Upper lobe of right lung (tissue), 1 donor: ENCODE measurements at places on chromosomes 7 and 10. TPM values are rescaled to one million over a fixed set of nuclear protein-coding genes. Genes with fewer than 3 reads are reported as not detected.

DNA sequence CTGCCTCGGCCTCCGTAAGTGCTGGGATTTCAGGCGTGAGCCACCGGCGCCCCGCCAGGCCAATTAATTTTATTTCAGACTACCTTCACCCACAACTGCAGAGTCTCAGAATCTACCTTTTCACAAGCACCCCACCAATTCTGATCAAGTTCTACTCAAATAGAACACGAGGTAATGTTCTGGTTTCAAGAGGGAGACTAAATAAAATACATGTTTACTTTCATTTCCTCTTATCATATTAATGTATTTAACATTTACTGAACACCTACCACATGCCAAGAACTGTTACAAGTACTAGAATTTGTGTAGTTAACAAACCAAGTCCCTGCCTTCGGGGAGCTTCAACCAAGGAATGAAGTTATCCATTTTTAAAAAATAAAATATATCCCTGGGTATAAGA lies 25.5 kb upstream of the RGS10 start:
- no peak for DNase-seq

DNA sequence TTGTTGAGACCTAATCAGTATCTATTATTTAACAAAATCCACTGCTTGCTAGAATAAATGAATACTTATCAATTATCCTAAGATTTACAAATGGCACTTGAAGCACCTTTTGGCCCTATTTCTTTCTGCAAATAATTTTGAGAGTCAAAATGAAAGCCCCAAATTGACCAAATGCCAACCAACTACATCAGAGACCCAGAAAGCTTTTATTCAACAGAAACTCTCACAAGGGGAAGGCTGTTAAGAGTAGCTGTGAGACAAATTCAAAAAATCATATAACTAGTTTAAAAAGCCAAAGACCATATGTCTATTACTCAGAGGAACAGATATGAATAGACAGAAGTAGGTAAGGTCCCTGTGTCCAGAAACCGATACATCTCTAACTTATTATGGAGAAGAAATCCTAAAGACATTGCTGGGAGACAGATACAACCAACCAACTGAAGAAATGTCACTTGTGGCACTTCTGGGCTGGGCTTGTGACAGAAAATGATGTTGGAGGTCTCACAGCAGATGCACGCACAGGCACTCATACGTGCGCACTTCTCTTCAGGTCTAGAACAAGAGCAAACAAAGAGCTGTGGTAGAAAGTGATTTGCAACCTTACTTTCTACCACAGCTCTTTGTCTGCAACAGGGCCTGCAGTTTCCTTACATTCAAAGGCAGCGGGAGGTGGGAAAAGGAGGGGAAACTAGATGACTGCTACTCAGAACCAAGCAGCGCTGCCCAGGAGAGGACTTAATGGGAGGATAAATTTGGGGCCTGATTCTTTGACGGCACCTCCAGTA lies 58.6 kb upstream of the KCNIP2 start:
- no peak for DNase-seq

- DNase-seq = no peak
Measured at GRCh38 chr10:100636848-100637553, 101.3 kb downstream of the HIF1AN start.

Gene PHKG1
- total RNA-seq = 0.72 TPM

Gene HNRNPH3
- total RNA-seq = 95.3 TPM

- DNase-seq = no peak
Measured at GRCh38 chr10:11472158-11472753, 139.2 kb downstream of the USP6NL start.

DNA sequence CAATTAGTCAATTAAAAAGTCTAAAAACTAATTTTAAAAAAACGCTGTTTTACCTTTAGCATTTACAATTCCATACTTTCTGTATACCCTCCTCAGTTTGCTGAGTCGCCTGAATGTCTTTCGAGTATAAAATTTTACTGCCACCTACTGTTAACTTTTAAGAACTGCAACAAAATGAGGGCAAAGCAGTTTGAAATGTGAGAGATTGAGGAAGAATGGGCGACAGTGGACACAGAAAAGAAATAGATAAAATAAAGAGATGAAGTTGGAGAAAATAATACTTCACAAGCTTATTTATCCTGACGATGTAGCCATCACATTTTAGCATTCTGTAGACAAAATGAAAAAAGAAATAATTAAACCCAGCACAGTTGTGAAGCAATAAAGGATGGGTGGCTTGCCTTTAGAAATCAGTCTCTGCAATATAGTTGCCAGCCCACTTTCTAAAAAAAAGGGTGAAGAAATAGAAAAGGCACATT lies 110.8 kb upstream of the PTN start:
- no peak for DNase-seq

DNA sequence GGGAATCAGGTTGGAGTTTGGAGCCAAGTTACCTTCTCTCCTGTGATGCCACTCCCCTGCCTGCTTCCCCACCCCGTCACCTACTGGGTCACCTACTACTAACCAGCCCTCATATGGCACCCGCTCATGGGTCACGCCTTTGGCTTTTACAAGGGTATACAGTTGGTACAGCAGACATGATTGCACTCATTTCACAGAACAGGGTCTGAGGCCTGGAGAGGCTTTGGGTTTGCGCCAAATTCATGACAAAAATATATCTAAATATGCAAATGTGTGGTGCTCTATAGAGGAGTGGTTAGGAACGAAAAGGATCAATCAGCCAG lies 10.7 kb downstream of the CRYGN start:
- DNase-seq = no peak

DNA sequence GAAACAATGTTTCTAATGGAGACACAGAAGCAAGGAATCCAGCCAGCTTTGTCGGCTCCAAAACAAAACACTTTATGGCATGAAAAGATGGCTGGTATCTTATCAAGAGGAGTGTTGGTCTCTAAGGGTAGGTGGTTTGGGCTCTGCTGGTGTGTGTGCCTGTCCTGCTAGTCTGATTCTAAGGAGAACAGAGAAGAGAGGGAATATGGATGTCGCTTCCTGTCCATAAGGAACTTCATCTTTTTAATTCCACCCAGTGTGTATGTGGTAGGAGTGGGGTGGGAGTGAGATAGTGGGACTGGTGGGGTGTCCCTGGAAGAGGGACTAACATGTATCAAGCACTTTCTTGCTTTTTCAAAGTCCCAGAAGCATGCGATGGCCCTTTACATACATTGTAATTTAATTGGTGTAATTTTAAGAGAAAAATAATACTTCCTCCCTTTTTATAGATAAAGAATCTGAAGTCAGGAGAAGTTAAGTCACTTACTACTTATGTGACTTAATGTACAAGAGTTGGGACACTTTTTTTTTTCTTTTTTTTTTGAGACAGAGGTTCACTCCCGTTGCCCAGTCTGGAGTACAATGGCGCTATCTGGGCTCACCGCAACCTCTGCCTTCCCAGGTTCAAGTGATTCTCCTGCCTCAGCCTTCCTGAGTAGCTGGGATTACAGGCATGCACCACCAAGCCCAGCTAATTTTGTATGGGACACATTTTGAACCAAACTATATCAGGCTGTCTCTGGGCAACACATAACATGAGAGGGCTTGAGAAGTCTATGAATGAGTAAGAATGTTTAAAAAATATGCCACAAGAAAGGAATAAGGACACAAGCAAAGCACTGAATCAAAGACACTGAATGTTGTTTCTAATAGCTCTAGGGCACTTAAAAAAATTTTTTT lies 18.8 kb downstream of the NT5C3A start:
- no peak for DNase-seq

GRCh38 chr7:82319674-82320118 lies 123.9 kb downstream of the CACNA2D1 start:
- peak; percentile 63 for DNase-seq

GRCh38 chr7:137458399-137458798 lies 114.9 kb upstream of the PTN start:
- no peak for DNase-seq

DNA sequence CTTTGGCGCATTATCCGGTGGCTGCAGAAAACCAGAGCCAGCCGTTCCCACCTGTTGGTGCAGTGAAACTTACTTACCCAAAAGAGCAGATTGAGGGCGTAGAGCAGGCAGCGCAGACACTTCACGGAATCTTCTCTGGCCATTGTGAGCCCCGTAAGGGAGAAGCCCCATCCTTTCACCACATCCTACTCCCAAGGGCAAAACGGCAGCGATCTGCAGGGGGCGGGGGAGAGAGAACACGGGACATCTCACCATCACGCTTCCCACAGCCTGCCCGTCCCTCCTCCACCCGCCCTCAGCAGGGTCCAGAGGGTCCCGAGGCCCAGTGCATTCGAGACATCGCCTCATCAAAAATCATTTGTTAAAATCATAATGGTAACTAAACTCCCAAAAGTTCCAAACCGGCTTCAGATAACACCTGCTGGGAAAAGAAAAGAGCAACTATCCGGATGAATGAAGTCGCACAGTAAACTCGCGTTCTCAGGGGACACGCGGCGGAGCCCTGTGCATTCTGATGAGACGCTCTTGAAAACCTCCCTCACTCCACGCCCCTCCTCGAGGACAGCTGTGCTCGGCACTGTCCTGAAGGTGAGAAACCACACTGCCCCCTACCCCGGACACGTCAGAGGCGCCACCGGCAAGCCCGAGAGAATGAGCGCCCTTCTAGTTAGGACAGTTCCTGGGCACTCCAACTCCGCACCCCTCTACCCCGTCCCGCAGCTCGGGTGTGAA lies 1.2 kb downstream of the TSPAN12 start:
- DNase-seq = peak; percentile 66

GRCh38 chr10:24299578-24300260 lies 90.8 kb downstream of the KIAA1217 start:
- no peak for DNase-seq

DNA sequence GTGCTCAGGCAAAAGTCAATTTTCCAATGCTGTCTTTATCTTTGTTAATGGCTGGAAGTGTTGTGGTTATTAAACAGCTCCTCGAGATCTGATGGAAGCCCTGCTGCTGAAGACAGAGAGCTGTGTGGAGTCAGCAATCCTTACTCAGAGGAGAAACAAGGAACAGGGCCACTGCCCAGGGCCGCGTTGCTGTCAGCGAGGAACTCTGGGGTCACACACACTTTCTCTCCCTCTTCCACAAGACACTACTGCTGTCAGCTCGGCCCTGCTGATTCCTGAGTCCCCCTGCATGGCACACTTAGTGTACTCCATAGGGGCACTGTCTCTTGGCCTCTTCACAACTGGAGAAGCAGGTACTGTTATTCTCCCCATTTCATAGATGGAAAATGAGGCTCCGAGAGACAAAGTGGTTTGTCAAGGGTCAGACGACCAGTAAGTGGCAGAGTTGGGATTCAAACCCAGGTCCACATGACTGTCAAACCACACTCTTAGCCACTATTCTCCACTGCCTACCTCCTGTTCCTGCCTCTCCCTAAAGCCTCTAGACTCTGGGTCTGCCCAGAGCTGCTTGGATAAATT lies 29.3 kb upstream of the PDCD4 start:
- no peak for DNase-seq

DNA sequence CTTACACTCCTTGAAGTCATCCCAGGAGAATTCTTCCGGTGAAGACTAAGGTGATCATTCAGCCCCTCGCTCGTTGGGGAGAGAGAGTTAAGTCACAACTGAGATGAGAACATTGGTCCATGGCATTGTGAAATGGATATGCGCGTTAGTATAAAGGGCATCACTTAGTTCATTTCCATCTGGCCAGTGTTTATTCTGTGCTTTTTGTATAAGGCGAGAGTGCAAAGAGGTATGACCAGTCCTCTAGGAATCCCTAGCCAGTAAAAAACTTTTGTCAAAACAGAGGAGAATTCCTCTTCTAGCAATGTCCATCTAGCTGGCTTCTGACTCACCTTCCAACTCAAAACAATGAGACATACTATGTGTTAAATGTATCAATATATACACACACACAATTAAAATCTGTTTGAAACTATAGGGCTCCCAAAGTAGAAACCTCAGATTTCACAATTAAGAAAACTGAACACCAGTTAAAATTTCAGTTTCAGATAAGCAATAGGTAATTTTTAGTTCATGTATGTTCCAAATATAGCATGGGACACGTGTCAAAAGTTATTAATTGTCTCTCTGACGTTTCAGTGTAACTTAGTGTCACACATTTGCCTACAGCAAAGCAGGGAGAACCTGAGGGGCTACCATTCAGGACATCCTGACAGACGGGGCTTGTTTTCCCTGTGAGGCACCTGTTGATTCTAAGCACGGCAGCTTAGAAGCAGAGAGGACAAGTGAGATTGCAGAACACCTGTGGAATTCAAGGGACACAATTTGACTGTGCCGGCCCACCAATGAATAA lies 158.9 kb downstream of the KLF6 start:
- DNase-seq = no peak

GRCh38 chr7:159272739-159273138 lies 128.1 kb upstream of the VIPR2 start:
- no peak for DNase-seq

DNA sequence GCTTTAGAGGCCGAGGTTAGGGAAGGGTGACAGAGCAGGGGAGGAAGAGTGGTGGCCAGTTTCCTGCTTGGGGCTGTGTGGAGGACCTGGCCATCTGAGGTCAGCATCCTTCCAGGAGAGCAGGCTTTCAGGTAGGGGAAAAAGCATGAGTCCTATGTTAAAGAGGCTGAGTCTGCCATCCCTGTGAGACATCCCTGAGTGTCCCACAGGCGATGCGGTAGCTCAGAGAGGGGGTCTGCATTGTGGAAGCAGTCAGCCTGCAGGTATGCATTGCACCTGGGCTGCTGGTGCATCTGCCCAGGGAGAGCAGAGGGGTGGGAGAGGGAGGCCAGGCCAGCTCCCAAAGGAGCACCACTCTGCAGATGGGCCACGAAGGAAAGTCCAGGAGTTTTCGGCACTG lies 282.1 kb upstream of the ZNF32 start:
- peak; percentile 30 for DNase-seq

DNA sequence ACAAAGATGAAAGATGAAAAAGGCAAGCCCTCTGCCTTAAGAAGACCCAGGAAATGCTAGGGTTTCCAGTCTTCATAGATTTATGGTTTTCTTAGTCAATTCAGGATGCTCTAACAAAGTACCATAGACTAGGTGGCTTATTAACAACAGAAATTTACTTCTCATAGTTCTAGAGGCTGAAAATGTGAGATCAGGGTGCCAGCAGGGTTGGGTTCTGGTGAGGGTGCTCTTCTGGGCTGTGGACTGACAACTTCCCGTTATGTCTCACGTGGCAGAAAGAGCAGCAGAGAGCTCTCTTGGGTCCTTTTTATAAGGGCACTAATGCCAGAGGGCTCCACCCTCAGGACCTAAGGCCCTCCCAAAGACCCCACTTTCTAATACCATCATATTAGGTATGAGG lies 23.7 kb downstream of the ELMO1 start:
- no peak for DNase-seq

GRCh38 chr10:132132421-132132841 lies 54.3 kb upstream of the DPYSL4 start:
- no peak for DNase-seq

GRCh38 chr7:95802270-95802669 lies 29.9 kb downstream of the DYNC1I1 start:
- DNase-seq = no peak

Gene MSRB2
- 27.1 TPM for total RNA-seq

Gene AKR1C8
- total RNA-seq = 0.55 TPM

Gene DGKI
- 0.67 TPM for total RNA-seq
